ENCODE measurements at places on chromosomes 7 and 10. TPM values are rescaled to one million over a fixed set of nuclear protein-coding genes. Genes with fewer than 3 reads are reported as not detected.

AFAP1L2 gene
- 8.5 TPM for total RNA-seq

TRIM50 gene
- total RNA-seq, result not detected

ASAH2 gene
- 7.4 TPM for total RNA-seq

ITGA8 gene
- not detected for total RNA-seq

MGAM2 gene
- total RNA-seq, result not detected

ASB15 gene
- not detected for total RNA-seq

PNLIP gene
- total RNA-seq, result not detected

UPK3B gene
- 1.0 TPM for total RNA-seq

CCL24 gene
- not detected for total RNA-seq

NOS3 gene
- total RNA-seq, result 0.20 TPM

- peaks cover 36% of the 10 kb centered on the region for H3K27me3 ChIP-seq
- peaks cover 6% of the 10 kb centered on the region for H3K4me1 ChIP-seq
- H3K27ac ChIP-seq, result no peak within 1 kb of the TSS
- H3K36me3 ChIP-seq, result no peaks in the 10 kb centered on the region
- DNase-seq, result peak; percentile 54
- peak within 1 kb of the TSS; percentile 62 for H3K4me3 ChIP-seq
Observed at GRCh38 chr10:49761789-49762565, at the start of gene OGDHL. Gene OGDHL (minus strand): TSS chr10:49762323. CDS start chr10:49758592, 3,731 bp downstream.

- no peaks in the 10 kb centered on the region for H3K27me3 ChIP-seq
- H3K4me3 ChIP-seq, result no peak overlapping the region
Observed at GRCh38 chr7:3094701-3095445, 51.2 kb upstream of the CARD11 start.

- peak; percentile 64 for DNase-seq
- no peak overlapping the region for H3K4me3 ChIP-seq
- H3K27ac ChIP-seq, result no peak overlapping the region
- H3K36me3 ChIP-seq, result no peaks in the 10 kb centered on the region
- no peaks in the 10 kb centered on the region for H3K27me3 ChIP-seq
- peaks cover 5% of the 10 kb centered on the region for H3K4me1 ChIP-seq
Observed at GRCh38 chr7:8217200-8218068, 44.5 kb downstream of the ICA1 start.

GRCh38 chr7:34886856-34887255 lies 150.4 kb downstream of the DPY19L1 start:
- H3K4me1 ChIP-seq, result peaks cover 6% of the 10 kb centered on the region
- H3K4me3 ChIP-seq, result no peak overlapping the region
- no peak for DNase-seq

- H3K4me3 ChIP-seq, result no peak overlapping the region
- H3K27me3 ChIP-seq, result no peaks in the 10 kb centered on the region
- no peak overlapping the region for H3K27ac ChIP-seq
- no peaks in the 10 kb centered on the region for H3K4me1 ChIP-seq
- no peaks in the 10 kb centered on the region for H3K36me3 ChIP-seq
- no peak for DNase-seq
Observed at GRCh38 chr7:10720042-10720441, 253.6 kb upstream of the PHF14 start.

GRCh38 chr7:112951070-112951469 lies 135.6 kb downstream of the GPR85 start:
- DNase-seq, result no peak
- no peak overlapping the region for H3K27ac ChIP-seq
- H3K36me3 ChIP-seq, result no peaks in the 10 kb centered on the region
- no peaks in the 10 kb centered on the region for H3K27me3 ChIP-seq

DNA sequence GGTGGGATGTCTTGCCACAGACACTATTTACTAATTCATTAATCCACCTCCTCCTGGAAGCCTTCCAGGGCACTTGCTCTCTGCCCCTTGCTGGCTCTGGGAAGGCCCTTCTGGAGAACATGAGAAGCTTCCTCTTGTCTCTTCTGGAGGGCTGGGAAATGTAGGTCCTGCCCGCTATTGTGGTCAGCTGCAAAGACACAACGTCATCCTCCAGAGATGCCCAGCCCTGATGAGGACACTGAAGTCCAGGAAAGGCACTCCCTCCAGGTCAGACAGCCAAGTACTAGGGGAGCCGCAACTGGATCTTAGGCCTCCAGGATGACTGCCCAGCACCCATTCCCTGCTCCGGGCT lies 9.6 kb upstream of the TACR2 start:
- H3K4me1 ChIP-seq, result peaks cover 12% of the 10 kb centered on the region
- no peaks in the 10 kb centered on the region for H3K27me3 ChIP-seq
- DNase-seq, result no peak
- H3K36me3 ChIP-seq, result no peaks in the 10 kb centered on the region
- no peak overlapping the region for H3K4me3 ChIP-seq

GRCh38 chr7:82745117-82745516 lies 301.5 kb upstream of the CACNA2D1 start:
- no peak overlapping the region for H3K4me3 ChIP-seq
- no peaks in the 10 kb centered on the region for H3K36me3 ChIP-seq
- no peak for DNase-seq
- no peak overlapping the region for H3K27ac ChIP-seq

GRCh38 chr10:72981882-72982529 lies 27.4 kb upstream of the PLA2G12B start:
- H3K36me3 ChIP-seq, result no peaks in the 10 kb centered on the region
- H3K4me1 ChIP-seq, result peaks cover 6% of the 10 kb centered on the region
- H3K27ac ChIP-seq, result no peak overlapping the region
- DNase-seq, result peak; percentile 34
- no peak overlapping the region for H3K4me3 ChIP-seq

DNA sequence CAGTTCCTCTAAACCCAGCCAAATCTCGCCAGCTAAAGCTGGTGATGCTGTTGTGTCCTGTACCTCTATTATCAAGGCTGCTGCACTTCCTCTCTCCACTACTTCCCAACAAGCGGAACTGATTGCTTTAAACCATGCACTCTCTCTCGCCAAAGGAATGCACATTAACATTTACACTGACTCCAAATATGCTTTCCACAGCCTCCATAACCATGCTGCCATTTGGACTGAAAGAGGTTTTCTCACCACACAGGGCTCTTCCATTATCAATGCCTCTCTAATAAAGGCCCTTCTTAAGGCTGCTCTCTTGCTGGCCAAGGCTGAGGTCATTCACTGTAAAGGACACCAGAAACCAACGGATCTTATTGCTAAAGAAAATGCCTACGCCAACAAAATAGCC lies 11.4 kb upstream of the LRRC61 start:
- no peak for DNase-seq
- H3K4me3 ChIP-seq, result no peak overlapping the region
- H3K27ac ChIP-seq, result no peak overlapping the region
- H3K27me3 ChIP-seq, result no peaks in the 10 kb centered on the region

GRCh38 chr10:61964059-61964709 lies 62.7 kb downstream of the ARID5B start:
- no peaks in the 10 kb centered on the region for H3K27me3 ChIP-seq
- no peak overlapping the region for H3K4me3 ChIP-seq
- peaks cover 10% of the 10 kb centered on the region for H3K36me3 ChIP-seq

DNA sequence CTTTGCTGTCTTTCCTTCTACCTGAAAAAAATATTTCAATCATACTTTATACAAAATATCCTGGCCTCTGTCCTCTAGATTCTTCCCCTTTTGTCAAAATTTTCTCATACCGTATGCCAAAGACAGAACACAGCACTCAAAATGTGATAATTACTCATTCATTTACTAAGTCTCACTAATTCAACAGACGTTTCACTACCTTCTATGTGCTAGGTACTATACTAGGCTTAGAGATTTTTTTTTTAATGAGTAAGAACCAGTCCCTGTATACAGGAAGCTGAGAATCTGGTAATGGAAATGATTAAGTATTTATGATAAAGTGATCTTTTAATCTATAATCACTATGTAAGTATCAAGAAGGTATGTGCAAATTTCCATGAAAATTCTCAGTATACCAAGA lies 128.0 kb downstream of the ELAPOR2 start:
- no peaks in the 10 kb centered on the region for H3K27me3 ChIP-seq
- H3K4me1 ChIP-seq, result peaks cover 22% of the 10 kb centered on the region
- no peak overlapping the region for H3K4me3 ChIP-seq
- DNase-seq, result no peak

DNA sequence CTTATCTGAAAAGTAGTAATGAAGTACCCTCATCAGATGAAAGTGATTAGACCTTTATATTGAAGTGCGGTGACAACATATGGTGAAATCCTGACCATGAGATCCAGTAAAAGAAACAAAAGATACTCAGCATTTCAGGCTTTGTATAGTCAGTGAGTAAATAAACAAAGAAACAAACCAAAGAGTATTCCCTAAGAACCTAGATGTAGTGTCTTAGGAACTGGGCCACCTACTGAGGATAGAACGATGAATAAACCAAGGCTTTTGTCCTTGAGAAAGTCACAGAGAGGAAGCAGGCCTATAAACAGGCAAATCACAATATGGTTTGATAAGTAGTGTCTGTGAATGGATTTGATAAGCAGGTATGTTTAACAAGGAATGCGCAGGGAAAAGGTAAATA lies 46.2 kb downstream of the ZNF277 start:
- no peaks in the 10 kb centered on the region for H3K27me3 ChIP-seq
- no peak for DNase-seq
- H3K4me3 ChIP-seq, result no peak overlapping the region
- H3K4me1 ChIP-seq, result peaks cover 7% of the 10 kb centered on the region
- no peaks in the 10 kb centered on the region for H3K36me3 ChIP-seq

GRCh38 chr7:89927762-89928161 lies 226.5 kb upstream of the STEAP1 start:
- H3K27me3 ChIP-seq, result no peaks in the 10 kb centered on the region
- peaks cover 7% of the 10 kb centered on the region for H3K36me3 ChIP-seq
- no peak overlapping the region for H3K4me3 ChIP-seq
- H3K4me1 ChIP-seq, result no peaks in the 10 kb centered on the region

- no peaks in the 10 kb centered on the region for H3K4me1 ChIP-seq
- no peak overlapping the region for H3K4me3 ChIP-seq
- H3K36me3 ChIP-seq, result peaks cover 93% of the 10 kb centered on the region
- no peaks in the 10 kb centered on the region for H3K27me3 ChIP-seq
Observed at GRCh38 chr10:104031631-104032030, 54.0 kb downstream of the COL17A1 start.

GRCh38 chr10:129330211-129330610 lies 136.8 kb upstream of the MGMT start:
- peaks cover 11% of the 10 kb centered on the region for H3K4me1 ChIP-seq
- H3K36me3 ChIP-seq, result no peaks in the 10 kb centered on the region
- H3K27me3 ChIP-seq, result no peaks in the 10 kb centered on the region
- H3K4me3 ChIP-seq, result no peak overlapping the region
- no peak for DNase-seq
- no peak overlapping the region for H3K27ac ChIP-seq

- no peak overlapping the region for H3K27ac ChIP-seq
- peaks cover 12% of the 10 kb centered on the region for H3K36me3 ChIP-seq
- H3K27me3 ChIP-seq, result no peaks in the 10 kb centered on the region
- peaks cover 27% of the 10 kb centered on the region for H3K4me1 ChIP-seq
Observed at GRCh38 chr10:114603948-114604347, 54.1 kb downstream of the ABLIM1 start.

DNA sequence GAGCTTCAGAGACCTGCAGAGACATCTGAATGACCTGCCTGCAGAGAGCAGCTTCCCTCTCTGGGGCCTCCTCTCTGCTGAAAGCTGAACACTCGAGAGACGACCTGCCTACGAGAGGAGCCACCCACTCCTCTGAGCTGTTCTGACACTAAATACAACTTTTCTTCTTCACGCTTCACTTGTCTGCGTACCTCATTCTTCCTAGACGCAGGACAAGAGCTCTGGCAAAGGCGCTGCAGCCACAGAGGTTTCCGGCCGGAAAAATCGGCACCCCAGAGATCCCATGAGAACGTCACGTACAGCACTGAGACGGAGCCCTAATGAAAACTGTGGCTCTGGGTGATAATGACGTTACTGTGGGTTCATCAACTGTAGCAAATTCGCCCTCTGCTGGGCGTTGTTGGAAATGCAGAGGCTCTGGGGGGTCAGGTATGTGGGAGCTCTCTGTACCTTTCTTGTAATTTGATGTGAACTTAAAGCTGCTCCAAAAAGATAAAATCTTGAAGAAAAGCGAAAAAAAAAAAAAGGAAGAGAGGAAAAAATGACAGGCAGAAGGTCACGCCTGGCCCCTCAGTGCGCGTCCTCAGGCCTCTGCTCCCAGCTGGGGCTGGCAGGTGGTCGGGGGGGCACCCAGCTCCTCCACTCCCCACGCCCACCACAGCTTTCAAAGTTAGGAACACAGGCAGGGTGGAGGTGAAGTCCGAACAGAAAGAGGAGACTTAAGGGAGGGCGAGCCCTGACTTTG lies 120.7 kb downstream of the DYNC2I1 start:
- H3K27me3 ChIP-seq, result no peaks in the 10 kb centered on the region
- peaks cover 7% of the 10 kb centered on the region for H3K4me1 ChIP-seq
- peak overlapping the region; percentile 44 for H3K27ac ChIP-seq
- H3K36me3 ChIP-seq, result no peaks in the 10 kb centered on the region

DNA sequence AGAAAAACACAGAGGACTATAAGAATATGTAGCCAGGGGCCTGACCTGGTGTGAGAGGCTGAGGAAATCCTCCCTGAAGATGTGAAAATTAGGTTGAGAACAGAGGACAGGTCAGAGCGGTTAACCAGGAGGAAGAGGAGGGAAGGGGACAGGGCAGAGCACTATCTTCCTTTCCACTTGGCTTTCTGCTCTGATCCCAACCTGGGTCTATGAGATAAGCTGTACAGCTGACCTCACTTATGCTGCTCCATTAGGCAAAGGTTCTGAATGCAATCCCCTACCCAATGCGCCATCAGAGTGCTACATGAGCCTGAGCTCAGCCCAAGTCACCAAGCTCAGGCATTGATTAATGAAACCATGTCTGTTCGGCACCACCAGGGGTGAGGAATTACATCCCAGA lies 10.5 kb downstream of the LIPA start:
- DNase-seq, result no peak
- H3K27me3 ChIP-seq, result no peaks in the 10 kb centered on the region
- no peak overlapping the region for H3K4me3 ChIP-seq
- no peak overlapping the region for H3K27ac ChIP-seq
- peaks cover 18% of the 10 kb centered on the region for H3K4me1 ChIP-seq

DNA sequence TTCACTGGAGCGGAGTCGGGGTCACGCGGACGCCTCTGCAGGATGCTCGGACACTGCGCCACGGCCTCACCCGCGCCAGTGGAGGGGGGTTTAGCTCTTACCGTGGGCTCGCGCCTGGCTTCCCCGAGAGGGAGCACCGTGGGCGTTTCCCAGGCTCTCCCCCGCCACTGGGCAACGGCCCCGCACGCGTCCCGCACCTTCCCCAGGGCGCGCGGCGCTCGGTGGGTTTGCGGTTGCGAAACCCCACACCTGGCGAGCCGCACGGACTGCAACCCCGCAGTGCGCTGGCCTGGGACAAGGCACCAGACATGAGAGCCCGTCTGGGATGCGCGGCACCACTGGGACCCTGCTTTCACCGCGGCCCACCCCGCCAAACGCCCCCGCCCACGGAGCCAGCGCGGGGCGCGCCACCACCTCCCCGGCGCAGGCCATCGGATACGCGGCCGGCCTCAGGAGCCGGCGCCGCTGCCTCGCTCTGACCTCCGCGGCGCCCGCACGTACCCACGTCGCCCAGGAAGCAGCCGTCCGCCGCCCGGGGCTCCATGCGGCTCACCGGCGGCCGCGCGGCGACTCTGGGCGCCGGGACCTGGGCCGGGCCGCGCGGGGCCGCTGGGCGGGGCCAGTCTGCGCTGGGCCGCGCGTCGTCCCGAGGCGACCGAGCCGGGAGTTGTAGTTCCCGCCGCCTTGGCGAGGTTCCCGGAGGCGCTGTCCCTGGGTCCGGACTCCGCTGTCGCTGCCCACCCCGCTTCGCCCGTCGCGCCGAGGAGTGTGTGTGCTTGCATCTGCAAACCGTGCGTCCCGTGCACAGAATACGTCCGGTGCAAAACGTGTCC lies at the start of gene ASB13:
TSS of gene ASB13 (minus strand) at position 588 of the 833 bp plus-strand sequence. CDS start at position 544, 44 bp downstream.
- peak within 1 kb of the TSS; percentile 69 for H3K27ac ChIP-seq
- H3K27me3 ChIP-seq, result no peaks in the 10 kb centered on the region
- H3K36me3 ChIP-seq, result no peaks in the 10 kb centered on the region
- DNase-seq, result peak; percentile 63
- peaks cover 16% of the 10 kb centered on the region for H3K4me1 ChIP-seq
